Prostate gland (tissue), 2 donors: ENCODE measurements at places on chromosomes 3 and 15. TPM values are rescaled to one million over a fixed set of nuclear protein-coding genes. Genes with fewer than 3 reads are reported as not detected.

CLDN16 gene
- total RNA-seq, result 0.45 TPM

DNA sequence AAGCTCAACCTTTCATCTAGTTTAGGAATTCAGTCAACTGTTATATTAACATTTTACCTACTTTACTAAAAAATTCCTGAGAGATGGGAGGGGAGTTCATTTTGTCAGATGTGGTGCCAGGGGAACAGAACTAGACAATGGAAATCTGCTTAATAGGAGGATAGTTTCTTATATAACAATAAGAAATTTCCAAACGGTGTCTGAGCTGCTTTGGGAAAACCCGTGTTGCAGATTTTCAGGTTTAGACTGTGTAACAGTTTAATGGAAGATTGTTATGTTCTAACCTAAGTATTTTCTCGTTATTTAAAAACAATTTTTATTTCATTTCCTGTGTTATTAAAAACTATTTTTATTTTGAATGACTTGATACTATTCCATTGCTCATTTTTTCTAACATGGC is 19.3 kb downstream of the IQGAP1 start:
- no peaks in the 10 kb centered on the region for H3K27me3 ChIP-seq
- H3K27ac ChIP-seq, result no peak overlapping the region
- H3K4me1 ChIP-seq, result peaks cover 7% of the 10 kb centered on the region
- no peaks in the 10 kb centered on the region for H3K36me3 ChIP-seq

GHSR gene
- total RNA-seq, result not detected

GRCh38 chr3:16609927-16610580 is 4.8 kb upstream of the DAZL start:
- no peaks in the 10 kb centered on the region for H3K4me1 ChIP-seq
- H3K36me3 ChIP-seq, result no peaks in the 10 kb centered on the region
- H3K27ac ChIP-seq, result no peak overlapping the region
- H3K27me3 ChIP-seq, result no peaks in the 10 kb centered on the region
- no peak overlapping the region for H3K4me3 ChIP-seq

- no peaks in the 10 kb centered on the region for H3K36me3 ChIP-seq
- DNase-seq, result no peak
- H3K4me1 ChIP-seq, result no peaks in the 10 kb centered on the region
- no peak overlapping the region for H3K27ac ChIP-seq
- no peaks in the 10 kb centered on the region for H3K27me3 ChIP-seq
Measured at GRCh38 chr3:12188681-12189287, 30.1 kb upstream of the TIMP4 start.

DNA sequence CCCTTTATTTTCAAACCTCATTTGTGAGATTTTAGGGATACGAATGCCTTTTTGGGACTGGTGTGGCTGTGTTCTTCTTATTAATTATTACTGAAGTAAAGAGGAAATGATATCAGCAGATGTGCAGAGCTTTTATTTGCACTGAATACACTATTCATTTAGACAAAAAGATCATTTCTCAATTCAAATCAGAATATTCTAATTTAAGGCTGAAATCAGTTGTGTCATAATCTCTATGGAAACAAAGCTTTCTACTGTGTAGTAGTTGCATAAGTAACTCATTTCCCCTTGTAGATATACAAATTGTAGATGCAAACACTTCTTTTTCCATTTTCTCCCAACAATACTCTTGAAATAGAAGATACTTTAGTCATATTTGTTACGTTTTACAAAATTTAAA is 56.0 kb downstream of the PDE8A start:
- no peaks in the 10 kb centered on the region for H3K36me3 ChIP-seq
- H3K27me3 ChIP-seq, result no peaks in the 10 kb centered on the region
- DNase-seq, result no peak
- H3K4me1 ChIP-seq, result no peaks in the 10 kb centered on the region
- H3K27ac ChIP-seq, result no peak overlapping the region

ZNF660 gene
- total RNA-seq, result 2.9 TPM

- H3K27ac ChIP-seq, result no peak overlapping the region
- no peaks in the 10 kb centered on the region for H3K27me3 ChIP-seq
- H3K36me3 ChIP-seq, result no peaks in the 10 kb centered on the region
- no peak for DNase-seq
Measured at GRCh38 chr3:191355406-191355805, 25.1 kb upstream of the UTS2B start.

EHHADH gene
- 17.9 TPM for total RNA-seq

GRCh38 chr3:40534283-40534682 is 9.5 kb downstream of the ZNF621 start:
- peaks cover 18% of the 10 kb centered on the region for H3K36me3 ChIP-seq
- H3K27ac ChIP-seq, result no peak overlapping the region
- H3K4me3 ChIP-seq, result no peak overlapping the region
- DNase-seq, result no peak
- no peaks in the 10 kb centered on the region for H3K4me1 ChIP-seq
- no peaks in the 10 kb centered on the region for H3K27me3 ChIP-seq

DNA sequence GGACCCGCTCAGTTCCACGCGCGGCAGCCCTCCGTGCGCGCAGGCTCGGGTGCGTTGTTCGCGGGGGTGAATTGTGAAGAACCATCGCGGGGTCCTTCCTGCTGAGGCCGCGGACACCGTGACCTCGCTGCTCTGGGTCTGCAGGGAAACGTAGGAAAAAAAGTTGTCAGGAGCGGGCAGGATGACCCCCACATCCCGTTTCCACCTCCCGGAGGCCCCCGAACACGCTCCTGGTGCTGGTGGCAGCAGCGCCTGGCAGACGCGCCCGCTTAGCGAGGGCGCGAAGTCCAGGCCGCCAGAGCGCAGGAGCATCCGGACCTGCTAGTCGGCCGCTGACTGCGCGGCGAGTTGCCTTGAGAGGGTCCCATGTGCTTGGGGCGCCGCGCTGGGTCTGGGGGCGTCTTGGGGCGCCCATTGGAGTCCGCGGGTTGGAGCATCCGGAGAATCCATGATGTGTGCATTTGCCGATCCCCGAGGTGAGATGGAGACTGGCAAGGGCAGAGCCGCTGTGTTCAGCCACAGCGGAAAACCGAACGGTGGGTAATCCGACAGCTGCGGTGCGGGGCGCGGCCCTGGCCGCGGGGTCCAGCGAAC is 520 bp downstream of the GREM1 start:
- H3K36me3 ChIP-seq, result no peaks in the 10 kb centered on the region
- no peak overlapping the region for H3K27ac ChIP-seq

DNA sequence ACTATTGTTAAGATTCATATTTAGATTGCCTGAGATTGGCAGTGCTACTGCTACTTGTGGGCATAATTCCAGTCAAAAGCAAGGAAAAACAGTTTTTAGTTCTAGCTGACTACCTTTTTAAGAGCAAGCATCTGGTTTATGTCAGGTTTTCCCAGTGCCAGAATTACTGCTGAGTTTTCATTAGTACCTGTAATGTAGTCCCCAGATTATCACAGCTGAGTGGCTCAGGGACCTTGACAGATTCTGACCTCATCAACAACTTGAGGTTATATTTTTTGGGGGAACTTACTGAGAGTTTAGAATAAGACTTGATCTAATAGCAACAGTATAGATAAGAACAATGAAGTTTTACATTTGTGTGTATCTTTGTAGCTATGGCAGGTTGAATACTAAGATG is 31.0 kb downstream of the NXPE3 start:
- no peaks in the 10 kb centered on the region for H3K36me3 ChIP-seq
- no peaks in the 10 kb centered on the region for H3K27me3 ChIP-seq
- no peaks in the 10 kb centered on the region for H3K4me1 ChIP-seq
- H3K4me3 ChIP-seq, result no peak overlapping the region
- H3K27ac ChIP-seq, result no peak overlapping the region

DNA sequence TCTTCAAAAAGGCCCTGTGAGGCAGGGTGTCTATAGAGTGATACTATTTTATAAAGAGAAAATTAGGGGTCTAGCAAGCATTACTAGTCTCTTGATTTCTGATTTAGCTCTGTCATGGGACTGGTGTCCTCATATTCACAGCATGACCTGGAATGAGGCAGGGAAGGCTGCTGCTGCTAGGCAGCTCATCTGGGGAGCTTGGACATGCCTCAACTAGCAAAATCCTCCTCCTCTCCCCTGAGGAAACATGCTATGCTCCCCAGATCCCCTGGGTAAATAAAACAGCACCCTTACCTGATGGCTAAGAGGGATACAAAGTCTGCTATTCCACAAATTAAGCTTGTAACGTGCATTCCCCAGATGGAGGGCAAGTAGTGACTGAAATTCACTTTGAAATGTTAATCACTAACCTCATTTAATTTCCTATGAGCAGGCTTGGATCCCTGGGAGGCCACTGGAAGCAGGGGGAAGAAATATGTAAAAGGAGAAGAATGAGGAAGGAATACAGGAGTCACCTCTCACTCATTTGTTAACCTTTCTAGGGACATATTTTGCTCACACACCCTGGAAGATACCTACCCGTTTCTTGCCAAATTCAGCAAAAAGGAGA is 709.4 kb downstream of the SQOR start:
- H3K27ac ChIP-seq, result no peak overlapping the region
- no peak overlapping the region for H3K4me3 ChIP-seq
- no peak for DNase-seq
- H3K27me3 ChIP-seq, result no peaks in the 10 kb centered on the region
- no peaks in the 10 kb centered on the region for H3K36me3 ChIP-seq

- H3K4me3 ChIP-seq, result no peak overlapping the region
- H3K27me3 ChIP-seq, result peaks cover 3% of the 10 kb centered on the region
- H3K4me1 ChIP-seq, result no peaks in the 10 kb centered on the region
- DNase-seq, result no peak
- no peak overlapping the region for H3K27ac ChIP-seq
Measured at GRCh38 chr3:55897573-55898224, 410.6 kb upstream of the WNT5A start.

- no peak for DNase-seq
- no peaks in the 10 kb centered on the region for H3K27me3 ChIP-seq
- no peaks in the 10 kb centered on the region for H3K4me1 ChIP-seq
- no peak overlapping the region for H3K4me3 ChIP-seq
Measured at GRCh38 chr3:191543897-191544296, 82.9 kb downstream of the PYDC2 start.

DNA sequence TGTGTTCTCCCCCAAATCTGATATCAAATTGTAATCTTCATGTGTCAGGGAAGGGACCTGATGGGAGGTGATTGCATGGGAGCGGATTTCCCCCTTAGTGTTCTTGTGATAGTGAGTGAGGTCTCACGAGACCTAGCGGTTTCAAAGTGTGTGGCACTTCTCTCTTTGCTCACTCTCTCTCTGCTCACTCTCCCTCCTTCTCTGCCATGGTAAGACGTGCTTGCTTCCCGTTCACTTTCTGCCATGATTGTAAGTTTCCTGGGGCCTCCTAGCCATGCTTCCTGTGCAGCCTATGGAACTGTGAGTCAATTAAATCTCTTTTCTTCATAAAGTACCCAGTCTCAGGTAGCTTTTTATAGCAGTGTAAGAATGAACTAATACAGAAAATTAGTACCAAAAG is 30.6 kb upstream of the OR5H6 start:
- H3K4me3 ChIP-seq, result no peak overlapping the region
- H3K27ac ChIP-seq, result no peak overlapping the region
- H3K36me3 ChIP-seq, result no peaks in the 10 kb centered on the region
- no peaks in the 10 kb centered on the region for H3K4me1 ChIP-seq
- no peak for DNase-seq

CDHR4 gene
- not detected for total RNA-seq

DNA sequence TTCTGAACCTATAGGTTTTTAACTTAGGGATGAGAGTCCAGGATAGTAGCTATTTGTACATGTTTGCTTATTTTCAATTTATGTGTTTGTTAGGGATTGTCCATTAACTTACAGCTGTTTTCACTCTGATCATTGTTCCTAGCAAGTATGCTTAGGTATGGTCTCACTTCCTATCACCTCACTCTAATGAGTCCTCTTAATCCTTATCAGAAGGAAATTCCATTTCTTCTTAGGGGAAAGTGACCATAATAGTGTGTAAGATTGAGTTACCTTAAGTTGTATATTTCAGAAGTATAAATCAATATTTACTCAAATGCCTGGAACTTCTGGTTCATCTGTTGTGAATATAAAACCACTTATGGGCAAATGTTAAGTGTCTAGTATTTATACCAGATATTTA is 53.0 kb downstream of the PIAS1 start:
- H3K36me3 ChIP-seq, result no peaks in the 10 kb centered on the region
- no peak for DNase-seq
- H3K27me3 ChIP-seq, result no peaks in the 10 kb centered on the region
